Neural progenitor cell (in vitro differentiated cells): ENCODE measurements at places on chromosomes 7 and 10.
A peak's percentile ranks its signal among the peaks of the same experiment; 100 is the strongest.

- no peak for DNase-seq
Observed at GRCh38 chr10:4067931-4068561, 283.0 kb upstream of the KLF6 start.

DNA sequence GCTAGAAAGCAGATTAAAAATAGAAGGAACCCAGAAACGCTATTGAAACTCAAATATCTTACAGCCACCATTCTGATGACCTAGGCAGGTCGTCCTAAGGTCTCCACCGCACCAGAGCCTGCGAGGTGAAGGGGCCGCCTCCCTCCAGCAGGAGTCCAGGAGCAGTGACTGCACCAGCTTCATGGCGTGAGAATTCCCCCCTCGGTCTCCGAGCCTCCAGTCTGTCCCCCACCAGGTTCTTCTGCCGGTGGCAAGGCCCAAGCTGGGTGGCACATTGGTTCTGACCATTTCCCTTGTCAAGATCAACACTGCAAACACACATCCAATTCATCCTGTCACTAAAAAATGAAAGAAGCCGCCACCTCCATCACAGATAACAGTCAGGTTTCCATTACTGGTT, 98.7 kb downstream of the DIP2C start:
- DNase-seq: no peak

- DNase-seq: no peak
Observed at GRCh38 chr10:47326306-47326926, 4.2 kb downstream of the GDF2 start.

GRCh38 chr10:129462257-129462795, 4.7 kb upstream of the MGMT start:
- DNase-seq: no peak

DNA sequence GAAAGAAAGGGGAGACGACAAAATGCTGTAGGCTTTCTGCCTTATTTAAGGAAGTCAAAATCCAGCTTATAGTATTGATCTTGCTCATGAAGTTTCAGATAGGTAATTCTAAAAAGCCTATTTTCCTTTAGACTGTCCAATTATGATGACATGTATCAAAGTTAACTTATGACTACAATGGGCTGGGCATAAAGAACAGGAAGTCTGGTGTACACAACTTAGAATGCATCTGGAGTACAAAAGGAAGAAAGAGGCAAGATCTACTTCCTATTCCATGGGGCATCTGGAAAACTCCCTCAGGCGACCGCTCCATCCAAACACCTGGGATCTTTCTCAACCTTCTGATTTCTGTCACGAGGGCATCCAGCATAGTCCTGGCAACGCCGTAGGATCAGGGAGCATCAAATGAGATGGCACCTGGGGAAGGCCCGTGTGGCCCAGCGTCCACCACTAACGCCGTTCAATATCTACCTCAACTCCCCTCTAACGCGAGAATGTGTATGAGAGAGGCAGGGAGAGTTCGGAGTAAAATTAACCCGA, 512 bp downstream of the FAM24B start:
- DNase-seq: no peak

DNA sequence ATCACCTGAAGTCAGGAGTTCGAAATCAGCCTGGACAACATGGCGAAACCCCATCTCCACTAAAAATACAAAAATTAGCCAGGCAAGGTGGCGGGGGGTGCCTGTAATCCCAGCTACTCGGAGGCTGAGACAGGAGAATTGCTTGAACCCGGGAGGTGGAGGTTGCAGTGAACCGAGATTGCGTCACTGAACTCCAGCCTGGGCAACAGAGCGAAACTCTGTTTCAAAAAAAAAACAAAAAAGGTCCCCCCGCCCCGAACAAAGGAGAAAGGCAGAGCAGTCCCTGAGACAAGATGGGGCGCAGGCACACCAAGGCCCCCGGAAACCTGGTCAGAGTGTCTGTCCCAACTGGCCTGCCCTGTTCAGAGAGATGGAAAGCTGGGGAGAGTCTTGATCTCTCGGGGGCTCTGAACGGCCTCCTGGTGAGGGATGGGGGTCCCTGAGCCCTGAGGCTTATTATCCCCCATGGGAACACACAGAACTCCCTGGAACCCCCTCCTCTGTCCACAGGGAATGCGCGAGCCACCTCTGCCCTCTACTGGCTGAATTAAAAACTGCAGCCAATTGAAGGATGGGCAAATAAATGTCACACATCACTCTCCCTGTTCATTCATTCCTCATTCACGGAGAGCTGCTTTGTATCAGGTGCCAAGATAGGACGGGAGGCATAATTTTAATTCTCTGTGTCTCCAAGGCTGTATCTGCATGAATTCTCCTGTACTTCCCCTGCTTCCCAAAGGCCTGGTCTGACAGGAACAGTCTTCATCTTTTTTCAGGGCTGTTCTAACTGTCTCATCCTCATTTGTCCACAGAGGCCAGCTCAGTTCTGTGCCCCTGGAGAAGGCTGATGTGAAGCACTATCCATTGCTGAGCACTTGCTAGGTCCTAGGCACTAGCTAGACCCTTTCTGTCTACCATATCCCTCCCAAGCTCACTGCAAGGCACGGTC, 28.9 kb downstream of the MAT1A start:
- DNase-seq: peak; percentile 63

DNA sequence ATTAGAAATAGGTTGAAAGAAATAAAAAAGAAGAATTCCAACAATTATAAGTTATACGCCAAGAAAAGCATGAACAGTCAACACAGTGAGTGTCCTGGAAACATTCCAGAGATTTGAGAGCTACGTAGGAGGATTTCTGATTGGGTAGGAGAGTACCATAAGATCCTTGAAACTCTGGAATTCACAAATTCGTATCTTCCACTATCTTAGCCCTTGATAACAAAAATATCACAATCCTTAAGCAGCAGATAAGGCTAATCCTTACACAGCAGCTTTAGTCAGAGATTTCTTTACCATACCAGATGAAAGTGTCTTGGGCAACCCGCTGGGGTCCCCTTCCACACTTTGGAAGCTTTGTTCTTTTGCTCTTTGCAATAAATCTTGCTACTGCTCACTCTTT, 8.2 kb downstream of the TPK1 start:
- DNase-seq: peak; percentile 7

DNA sequence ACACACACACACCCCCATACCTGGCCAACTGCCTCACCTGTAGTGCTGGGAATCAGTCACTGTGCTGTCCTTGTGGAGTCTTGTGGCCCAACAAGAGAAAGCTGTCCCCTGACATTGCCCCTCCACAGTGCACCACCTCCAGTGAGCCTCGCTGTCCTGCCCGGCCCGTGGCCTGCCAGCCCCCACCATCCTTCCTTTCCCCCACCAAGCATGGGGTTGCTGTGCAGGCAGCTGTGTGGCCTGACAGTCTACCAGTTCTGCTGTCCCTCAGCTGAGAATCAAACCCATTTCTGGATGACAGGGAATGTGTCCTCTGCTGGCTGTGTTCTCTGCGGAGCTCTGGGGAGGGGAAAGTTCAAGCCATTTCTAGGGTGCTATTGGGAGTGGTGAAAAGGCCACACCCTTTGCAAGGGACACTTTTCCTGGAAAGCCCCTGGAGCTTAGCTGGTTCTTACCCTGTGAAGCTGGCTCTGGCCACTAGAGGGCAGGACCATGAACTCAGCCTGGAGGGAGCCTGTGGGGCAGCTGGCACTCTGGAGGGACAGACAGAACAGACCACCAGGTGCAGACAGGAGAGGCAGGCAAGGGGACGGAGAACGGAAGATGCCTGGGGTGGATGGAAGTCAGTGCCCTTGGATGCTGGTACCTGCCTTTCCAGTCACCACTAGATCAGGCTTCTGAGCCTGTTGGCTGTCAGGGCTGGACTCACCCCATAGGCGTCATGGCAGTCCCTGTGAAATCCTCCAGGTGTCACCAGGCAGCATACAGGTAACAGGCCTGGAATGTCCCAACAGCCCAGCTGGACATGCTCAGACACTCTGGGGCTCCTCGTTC, 10.5 kb upstream of the MTPAP start:
- peak; percentile 79 for DNase-seq
